ENCODE measurements at places on chromosomes 3 and 15.

- DNase-seq = no peak
These were observed 4.6 kb downstream of the TPM1 start for GRCh38 chr15:63046917-63047760.

- DNase-seq = no peak
These were observed 122.6 kb downstream of the FBN1 start for GRCh38 chr15:48522911-48523310.

GRCh38 chr15:85751291-85752123 lies 43.2 kb downstream of the KLHL25 start:
- no peak for DNase-seq

GRCh38 chr3:128330214-128330842 lies 136.4 kb downstream of the DNAJB8 start:
- DNase-seq = no peak

DNA sequence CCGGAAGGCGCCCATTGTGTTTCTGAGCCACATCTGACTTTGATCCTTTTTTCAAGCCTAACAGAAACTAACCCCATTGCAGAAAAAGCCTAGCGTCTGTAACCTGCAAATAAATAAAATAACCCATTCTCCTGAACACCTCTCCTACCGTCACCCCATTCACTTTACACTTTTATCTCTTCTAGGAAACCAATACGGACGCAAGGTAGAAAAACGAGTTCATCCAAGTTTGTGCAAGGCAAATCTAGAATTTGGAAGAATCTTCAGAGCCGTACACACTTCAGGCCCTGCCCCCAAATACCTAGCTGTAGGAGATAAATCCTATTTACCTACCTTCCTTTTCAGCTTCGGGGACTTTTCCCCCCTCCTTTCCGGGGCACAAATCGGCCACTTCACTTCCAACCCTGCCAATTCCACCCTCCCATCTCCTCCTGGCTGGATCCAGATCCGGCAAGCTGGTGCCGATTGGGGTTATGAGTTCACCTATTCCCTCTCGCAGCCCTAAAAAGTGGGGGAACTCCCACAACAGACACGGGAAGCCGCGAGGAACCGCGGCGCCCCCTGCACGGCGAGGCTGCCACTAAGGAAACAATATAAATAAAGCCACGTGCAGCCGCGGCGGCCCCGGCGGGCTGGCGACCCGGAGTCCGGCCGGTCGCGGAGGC lies 987 bp downstream of the PRTG start:
- DNase-seq = no peak

DNA sequence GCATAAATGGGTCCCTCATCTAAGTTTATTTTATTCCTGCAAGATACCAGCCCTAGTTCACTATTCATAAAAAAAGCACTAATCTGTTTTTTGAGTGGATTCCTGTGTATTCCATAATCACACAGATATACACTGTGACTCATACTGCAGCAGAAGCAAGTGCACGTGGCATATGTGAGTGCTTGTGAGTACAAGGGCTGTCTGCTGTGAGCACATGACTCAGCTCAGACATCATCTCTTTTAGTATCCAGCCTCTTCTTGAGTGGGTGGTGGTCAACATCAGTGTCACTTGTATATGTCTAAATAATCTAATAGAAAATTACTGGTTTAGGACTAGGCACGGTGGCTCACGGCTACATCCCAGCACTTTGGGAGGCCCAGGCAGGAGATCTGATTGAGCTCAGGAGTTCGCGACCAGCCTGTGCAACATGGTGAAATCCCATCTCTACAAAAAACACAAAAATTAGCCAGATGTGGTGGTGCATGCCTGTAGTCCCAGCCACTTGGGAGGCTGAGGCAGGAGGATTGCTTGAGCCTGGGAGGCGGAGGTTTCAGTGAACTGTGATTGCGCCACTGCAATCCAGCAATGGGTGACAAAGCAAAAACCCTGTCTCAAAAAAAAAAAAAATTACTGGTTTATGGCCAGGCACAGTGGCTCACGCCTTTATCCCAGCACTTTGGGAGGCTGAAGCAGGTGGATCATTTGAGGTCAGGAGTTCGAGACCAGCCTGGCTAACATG lies 49.8 kb downstream of the NIPA2 start:
- DNase-seq = no peak

DNA sequence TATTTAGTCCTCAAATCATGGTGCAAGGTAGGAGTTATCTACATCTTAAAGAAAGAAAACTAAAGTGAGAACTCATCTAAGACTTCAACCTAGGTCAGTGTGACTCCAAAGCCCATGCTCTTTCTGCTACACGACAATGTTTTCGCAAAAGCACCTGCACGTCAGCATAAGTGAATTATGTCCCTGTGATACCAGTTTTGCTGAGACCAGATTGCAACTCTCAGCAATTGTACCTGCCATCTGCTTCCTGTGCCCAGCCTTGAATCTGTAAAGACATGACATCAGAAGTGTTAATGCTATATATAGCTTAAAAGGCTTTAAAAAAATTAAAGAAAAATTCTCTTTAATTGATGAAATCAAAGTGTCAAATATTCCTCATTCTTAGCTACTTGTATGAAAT lies 43.4 kb downstream of the RETNLB start:
- no peak for DNase-seq

- DNase-seq = no peak
These were observed 19.5 kb downstream of the ANAPC13 start for GRCh38 chr3:134466331-134466730.

- DNase-seq = no peak
These were observed 192.7 kb upstream of the CTDSPL start for GRCh38 chr3:37668818-37669610.

DNA sequence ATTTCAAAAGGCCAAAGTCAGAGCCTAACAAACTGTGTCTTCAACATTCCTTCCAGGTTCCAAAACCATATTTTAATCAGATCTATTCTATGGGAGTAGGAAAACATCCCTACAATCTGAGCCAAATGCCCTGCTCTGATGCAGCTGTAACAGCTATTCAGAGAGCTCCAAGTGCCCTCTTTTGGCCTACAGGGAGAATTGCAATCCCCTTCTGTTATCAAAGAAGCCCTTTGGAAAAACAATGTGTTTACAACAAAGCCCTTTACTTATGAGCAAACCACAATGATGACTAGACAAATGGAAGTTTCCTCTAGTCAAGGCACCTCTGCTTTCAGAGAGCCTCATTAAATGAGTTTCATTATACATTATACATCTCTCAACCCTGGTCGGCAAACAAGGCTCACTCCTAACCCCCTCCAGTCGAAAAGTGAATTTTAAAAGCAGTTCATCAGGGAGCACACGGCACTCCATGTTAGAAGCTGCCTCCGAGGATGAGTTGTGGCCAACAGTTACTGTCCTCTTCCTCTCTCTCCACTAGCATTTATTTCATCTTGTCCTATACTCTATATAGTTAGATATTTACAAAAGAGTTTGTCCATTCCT lies 42.6 kb upstream of the TMCO5A start:
- no peak for DNase-seq
